Retinal pigment epithelial cell (primary cell): ENCODE measurements at places on chromosomes 12 and 14.
A peak's percentile ranks its signal among the peaks of the same experiment; 100 is the strongest.

GRCh38 chr14:79596551-79596950, 614.8 kb downstream of the DIO2 start:
- DNase-seq: no peak

DNA sequence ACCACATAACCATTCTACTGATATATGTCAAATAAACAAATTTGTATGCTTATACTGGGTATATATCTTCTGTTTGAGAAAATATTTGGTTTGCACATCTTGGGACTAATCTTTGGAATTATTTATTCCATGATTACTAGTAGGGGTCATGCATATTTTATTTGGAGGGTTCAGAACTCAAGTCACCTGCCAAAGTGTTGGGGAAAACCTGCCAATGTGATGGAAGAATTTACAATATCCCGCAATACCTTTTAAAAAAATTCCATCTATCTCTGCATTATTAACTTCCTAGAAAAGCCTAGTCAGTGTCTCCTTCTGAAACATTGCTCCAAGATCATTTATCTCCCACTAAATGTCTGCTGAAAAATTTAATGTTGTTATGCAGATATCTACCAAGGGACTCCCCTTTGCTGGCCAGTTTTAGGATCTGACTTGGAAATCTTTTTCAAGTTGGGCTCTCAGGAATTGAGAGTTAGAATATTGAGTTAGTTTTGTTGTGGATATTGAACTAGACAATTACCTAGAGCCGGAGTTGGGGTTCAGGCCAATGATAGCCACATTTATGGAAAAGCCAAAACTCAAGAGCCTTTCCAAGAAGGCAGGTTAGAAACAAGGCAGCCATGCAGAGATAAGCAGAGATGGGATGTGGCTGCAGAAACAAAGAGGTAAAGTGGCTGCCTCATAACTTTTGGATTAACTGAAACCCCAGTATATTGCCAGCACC, 425.2 kb downstream of the ADAMTS20 start:
- no peak for DNase-seq

DNA sequence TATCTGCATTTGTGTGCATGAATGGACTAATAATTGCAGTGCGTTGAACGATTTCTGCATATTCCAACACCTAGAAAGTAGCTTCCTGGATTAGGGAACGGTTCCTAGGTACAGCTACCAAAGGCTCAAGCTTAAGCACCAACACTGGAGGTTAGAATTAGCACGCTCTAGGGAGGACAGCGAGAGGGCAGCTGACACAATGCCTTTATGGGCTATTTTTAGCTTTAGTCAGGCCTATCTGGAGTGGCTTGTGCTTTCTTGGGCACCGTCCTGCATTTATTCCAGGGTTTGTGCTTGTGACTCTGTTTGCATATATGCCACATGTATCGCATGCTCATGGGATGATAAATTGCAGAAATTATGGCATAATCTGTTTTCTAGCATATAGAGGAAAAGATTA, 13.7 kb downstream of the ETV6 start:
- DNase-seq: no peak

- no peak for DNase-seq
Measured at GRCh38 chr14:20468764-20469241, 403 bp upstream of the PNP start.

DNA sequence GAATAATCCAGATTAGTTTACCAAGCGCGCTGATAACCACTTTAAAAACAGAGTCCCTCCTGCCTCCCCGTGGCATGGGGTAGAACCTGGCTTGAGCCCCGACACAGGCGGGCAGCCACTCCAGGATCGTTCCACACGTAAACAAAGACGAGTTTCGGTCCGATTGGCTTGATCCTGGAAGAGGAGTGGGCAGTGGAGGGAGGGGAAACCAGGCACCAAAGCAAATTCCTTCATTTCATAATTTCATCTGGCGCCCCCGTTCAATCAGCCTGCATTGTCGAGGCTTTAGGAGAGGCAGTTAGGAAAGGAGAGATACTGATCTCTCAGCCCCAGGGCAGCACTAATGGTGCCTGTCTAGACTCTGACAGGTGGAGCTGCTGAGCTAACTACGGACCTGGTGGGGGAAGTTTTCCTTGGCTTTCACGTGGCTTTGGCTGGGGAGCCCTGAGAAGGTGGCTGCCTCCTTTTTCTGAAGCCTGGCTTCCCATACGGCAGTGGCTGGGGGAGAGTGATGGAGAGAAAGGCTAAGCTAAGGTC, 751 bp upstream of the GPRC5A start:
- peak; percentile 79 for DNase-seq

DNA sequence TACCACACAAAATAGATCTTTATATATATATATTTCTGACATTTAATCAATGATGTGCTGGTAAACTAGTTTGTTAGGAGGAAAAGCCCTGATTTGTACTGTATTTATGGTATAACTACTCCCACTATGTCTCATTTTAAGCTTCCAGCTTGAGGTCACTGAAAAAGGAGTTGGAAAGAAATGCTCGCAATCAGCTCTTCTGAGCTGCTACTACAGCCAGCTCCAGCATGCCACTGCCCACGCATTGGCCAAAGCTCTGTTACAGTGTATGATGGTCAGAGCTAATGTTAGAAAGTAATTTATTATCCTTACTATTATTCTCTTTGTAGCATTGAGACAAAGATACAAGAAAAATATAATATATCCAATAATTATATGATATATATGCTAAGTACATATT, 55.0 kb upstream of the PCED1B start:
- no peak for DNase-seq

DNA sequence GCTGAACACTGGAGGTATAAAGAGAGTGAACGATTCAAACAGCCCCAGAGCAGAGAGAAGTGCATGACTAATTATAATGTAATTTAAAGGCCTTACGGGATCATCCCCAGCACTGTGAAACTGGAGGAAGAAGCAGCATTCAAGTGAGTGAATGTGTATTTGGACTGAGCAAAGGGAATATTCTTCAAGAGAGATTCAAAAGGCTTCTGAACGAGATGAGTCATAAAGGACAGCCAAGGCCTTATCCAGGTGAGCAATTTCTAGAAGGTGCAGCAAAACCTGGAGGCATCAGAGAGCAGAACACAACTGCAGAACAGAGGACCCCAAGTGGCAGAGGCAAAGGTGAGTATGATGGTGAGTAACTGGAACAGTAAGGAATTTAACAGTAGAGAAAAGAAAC, 127.2 kb downstream of the BCAT1 start:
- no peak for DNase-seq

- no peak for DNase-seq
Measured at GRCh38 chr12:119781804-119782203, 95.3 kb downstream of the CIT start.

- DNase-seq: no peak
Measured at GRCh38 chr12:89280833-89281538, 71.3 kb downstream of the DUSP6 start.

DNA sequence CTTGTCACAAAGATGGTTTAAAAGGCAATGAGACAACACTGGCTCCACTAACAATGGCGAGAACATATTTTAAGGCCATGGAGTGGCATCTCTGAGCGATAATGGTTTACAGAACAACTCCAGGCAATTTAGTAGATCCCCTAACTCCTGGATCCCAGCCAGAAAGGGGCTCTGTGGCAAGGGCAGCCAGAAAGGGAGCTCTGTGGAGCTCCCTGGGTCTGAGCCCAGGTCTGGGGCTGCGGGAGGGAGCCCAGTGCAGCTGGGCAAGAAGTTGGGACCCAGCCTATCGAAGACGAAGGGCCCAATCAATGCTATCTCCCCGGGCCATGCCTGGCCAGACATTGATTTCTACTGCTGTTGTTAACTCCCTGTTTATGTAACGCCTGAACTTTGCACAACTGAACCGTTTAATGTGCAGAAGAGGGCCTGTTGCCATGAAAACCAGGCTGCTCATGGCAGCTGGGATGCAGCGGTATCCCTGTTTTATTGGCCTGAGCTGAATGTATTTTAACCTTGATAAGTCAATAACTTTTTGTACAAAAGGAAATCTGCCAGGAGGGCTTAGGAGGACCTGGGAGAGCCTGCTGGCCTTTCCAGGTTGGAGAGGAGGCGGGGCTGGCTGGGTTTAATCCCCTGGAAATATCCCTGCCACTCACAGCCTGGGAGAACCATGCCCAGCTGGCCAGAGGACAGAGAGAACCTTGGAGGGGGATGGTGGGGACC, 6.7 kb upstream of the FAM222A start:
- DNase-seq: no peak

DNA sequence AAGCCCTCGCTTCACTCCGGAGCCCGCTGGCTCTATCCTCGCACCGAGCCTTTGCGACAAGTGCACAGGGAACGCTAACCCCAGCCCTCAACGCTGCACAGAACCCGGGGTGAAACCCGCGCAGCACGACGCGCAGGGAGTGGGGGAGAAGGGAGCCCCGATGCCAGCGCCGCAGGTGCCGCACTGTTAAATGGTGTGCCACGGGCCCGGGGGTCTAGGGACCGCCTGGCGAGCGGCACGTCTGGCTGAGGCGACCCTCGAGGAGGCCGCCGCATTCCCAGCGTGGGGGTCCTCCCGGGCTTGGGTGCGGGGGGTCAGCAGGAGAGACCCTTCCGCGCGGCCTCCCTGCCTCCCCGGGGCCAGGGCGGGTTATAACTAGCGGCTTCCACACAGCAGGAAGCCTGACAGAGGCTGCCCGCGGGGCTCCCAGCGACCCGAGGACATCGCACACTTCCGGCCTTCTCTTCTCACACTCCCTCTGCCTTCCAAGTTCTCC, 23.8 kb upstream of the LRTM2 start:
- DNase-seq: no peak

GRCh38 chr14:105034315-105035039, 13.6 kb upstream of the CDCA4 start:
- DNase-seq: no peak

DNA sequence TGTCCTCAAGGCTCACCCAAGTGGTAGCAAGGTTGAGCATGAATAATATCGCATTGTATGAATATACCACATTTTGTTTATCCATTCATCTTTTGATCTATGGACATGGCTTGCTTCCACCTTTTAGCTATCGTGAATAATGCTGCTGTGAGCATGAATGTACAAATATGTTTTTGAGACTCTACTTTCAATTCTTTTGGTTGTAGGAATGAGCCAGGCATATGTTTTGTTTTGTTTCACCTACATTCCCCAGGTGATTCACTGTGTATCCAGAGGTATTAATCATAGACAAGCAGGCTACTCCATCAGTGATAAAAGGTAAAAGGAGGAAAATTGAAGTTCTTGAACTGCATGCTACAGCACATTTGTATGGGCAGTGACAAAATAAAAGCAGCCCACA, 35.8 kb downstream of the CDKL1 start:
- no peak for DNase-seq

- DNase-seq: peak; percentile 68
Measured at GRCh38 chr12:116202433-116202832, 75.1 kb downstream of the MED13L start.

- DNase-seq: no peak
Measured at GRCh38 chr12:30828686-30829085, 73.9 kb upstream of the CAPRIN2 start.

GRCh38 chr12:90407841-90408240, 547.1 kb downstream of the CCER1 start:
- DNase-seq: peak; percentile 62

- peak; percentile 79 for DNase-seq
Measured at GRCh38 chr14:52553671-52554575, 1.3 kb downstream of the GPR137C start.

GRCh38 chr14:26204366-26204727, 393.5 kb downstream of the NOVA1 start:
- no peak for DNase-seq

DNA sequence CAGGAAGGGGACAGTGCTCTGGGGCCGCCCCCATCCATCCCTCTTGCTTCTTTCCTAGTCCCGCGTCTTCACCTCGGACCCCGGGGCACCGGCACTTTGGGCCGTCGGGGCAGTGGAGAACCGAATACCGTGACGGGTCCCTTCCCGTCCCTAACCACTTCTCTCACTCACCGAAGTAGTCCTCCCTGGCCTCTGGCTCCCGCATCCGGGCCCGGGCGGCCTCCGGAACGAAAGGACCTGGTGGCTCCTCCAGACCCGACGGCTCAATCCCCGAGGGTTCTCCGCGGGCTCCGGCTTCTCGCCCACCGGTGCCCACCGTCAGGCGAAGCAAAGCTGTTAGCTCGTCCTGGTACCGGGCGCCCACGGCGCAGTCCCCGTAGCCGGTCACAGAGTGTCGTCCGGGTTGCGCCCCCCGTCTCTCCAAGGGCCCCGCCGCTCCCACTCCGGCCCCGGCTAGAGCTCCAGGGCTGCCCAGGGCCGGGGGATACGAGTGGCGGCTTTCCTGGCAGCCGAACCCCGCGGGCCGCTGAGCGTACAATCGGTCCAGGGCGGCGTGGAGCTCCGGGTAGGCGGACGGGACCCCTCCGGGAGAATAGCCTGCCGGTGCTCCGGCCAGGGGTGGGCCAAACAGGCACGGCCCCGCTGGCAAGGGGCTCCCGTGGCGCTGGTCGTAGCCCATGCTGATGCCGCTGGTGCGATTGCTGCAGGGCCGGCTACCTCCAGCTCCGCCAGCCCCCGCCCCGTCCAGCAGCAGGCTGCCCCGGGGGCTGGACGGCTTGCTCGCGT, 1.1 kb downstream of the AJUBA start:
- DNase-seq: no peak

GRCh38 chr12:44375694-44376093, 500.4 kb downstream of the NELL2 start:
- DNase-seq: no peak
